RPMI8226 (cell line): ENCODE measurements at places on chromosomes 6 and 20.
A peak's percentile ranks its signal among the peaks of the same experiment; 100 is the strongest.

DNA sequence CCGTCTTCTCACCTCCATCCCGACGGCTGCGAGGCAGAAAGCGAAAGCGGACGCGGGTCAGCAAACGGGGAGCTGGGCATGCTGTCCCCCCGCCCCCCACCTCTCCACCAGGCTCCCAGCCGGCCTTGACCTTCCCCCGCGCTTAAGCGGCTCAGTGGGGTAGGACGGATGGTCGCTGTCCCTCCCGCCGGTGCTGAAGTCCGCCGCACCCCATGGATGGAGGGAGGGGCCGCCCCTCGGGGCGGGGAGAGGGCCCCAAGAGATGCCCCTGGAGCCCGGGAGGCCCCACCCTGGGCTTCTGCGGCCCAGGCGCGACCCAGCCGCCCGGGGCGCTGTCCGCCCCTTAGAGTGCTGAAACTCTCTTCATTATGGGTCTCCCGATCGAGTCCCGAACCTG is at the start of gene KCNB1:
KCNB1 (minus strand) TSS at position 48 of the 397 bp plus-strand sequence. CDS start 188 bp downstream, outside the sequence.
- DNase-seq: peak; percentile 21

DNA sequence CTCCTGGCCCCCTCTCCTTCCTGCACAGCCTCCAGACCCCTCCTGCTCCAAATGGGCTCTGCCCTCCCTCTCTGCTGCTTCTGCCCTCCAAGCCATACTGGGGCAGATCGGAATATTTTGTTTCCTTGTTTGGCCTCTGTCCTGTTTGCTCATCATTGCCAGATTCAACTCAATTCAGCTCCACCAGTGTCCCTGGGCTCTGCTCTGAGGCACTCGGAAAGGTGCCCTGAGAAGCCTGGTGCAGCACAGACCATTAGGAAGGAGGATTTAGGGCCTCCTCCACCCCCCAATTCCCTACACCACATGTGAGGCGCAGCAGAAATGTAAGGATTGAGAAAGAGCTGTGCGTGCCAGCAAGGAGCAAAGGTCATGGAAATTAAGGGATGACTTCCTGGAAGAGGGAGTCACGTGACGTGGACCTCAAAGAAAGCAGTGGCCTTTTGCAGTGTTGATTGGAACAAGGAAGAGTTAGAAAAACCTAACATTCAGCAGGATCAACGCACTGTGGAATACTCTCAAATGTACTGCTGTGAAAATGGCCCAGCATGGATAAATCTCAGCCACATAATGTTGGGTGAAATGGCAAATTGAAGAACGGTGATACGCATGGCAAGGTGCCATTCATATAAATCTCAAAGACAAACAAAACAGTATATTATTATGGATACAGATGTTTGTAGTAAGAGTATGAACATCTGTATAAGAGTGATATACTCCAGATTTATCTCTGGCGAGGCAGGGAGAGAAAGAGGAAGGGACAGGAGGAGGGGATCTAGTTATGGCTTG is 229.5 kb upstream of the RNF24 start:
- no peak for DNase-seq

DNA sequence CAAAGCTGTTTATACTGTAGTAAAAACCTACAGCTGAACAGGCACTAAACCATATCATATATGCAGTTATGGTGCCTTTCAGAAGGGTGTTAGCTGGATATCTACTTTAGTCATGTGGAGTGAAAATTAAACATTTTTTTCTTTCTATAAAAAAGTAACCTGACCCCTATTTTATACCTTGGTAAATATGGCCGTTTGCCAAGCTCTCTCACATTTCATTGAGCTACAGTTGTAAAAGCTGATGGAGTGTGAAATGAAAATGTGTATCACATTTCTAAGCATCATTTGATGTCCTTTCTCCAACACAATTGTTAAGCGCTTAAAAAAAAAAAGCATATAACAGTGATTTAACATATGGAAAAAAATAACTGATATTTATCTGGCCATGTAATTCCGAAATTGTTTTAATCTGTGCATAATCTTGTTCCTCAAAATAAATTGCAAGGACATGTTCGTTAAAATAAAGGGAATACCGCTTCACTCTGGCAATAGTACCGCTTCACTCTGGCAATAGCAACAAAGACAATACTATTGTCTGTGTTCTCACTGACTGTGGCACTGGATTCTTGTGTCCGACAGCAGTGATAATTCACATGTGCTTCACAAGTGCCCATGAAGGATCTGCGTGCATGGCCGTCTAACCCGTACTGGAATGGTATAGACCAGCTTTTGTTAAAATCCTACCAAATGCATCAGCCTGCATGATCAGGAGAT is 391.8 kb upstream of the SOX4 start:
- DNase-seq: no peak

DNA sequence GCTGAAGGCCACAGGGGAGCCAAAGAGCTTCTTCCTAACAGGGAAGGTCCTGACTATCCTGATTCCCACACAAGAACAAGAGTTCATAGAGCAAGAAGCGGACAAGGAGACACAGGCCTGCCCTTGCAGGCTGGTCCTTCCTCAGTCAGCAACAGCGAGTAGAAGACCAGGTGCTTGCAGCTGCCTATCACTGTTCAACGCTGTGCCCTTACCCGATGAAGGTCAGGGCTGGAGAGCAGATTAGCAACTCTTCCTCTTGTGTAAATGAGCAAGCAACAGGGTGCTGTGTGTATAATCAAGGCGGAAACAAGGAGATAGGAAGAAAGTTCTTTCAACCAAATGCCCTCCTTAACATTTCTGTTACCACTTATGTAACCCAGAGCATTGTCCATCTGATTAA is 115.3 kb upstream of the SPACA1 start:
- no peak for DNase-seq

DNA sequence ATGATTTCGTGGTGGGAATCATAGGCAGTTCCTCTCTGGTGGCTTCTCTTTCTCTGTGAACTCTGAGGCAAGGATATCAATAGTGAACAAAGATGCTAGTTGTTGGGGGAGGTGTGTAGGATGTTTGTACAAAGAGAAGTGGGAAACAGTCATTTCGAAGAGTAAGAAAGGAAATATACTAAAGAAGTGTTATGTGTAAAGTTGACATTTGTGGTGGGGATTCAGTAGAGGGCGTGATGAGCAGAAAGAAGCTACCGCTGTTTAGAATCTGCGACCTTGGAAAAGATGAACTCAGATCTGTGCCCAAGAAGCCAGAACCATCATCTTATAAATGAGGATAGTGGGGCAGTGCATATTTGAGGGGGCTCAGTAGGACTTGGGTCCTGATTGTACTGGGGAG is 11.4 kb downstream of the SLC35F1 start:
- DNase-seq: peak; percentile 3

DNA sequence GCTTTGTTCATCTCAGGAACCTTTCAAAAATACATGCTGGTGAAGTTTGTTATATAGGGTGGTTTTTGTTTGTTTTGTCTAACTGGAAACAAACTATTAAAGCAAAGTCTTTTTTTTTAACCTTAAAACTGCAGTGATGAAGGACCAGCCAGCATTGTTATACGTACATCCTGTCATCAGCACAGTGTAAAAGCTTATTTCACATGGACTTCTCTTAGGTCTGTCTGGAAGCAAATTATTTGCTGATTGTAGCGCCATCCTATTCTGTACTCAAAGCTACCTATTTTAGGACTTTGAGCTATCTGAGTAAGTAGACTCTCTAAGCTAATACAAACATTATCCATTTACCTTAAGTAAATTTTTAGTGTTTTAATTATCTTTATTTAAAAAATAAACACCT is 61.7 kb downstream of the SNX9 start:
- no peak for DNase-seq

DNA sequence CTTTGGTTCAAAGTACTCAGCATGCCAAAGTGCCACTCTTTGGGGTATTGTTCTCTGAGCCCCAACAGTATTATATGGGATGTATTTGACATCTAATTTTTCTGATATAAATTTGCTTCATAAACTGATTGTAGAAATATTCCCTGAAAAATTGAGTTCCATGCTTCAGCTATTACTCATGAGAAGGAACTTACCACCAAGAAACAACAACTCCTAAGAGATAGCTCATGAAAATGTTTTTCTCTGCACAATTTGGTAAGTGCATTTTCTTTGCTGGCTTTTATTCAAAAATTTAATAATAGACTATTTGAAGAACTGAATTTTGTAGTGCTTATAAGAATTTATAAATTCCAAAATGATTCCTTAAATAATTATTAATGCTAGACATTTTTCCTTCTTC is 12.8 kb upstream of the TPD52L1 start:
- no peak for DNase-seq

DNA sequence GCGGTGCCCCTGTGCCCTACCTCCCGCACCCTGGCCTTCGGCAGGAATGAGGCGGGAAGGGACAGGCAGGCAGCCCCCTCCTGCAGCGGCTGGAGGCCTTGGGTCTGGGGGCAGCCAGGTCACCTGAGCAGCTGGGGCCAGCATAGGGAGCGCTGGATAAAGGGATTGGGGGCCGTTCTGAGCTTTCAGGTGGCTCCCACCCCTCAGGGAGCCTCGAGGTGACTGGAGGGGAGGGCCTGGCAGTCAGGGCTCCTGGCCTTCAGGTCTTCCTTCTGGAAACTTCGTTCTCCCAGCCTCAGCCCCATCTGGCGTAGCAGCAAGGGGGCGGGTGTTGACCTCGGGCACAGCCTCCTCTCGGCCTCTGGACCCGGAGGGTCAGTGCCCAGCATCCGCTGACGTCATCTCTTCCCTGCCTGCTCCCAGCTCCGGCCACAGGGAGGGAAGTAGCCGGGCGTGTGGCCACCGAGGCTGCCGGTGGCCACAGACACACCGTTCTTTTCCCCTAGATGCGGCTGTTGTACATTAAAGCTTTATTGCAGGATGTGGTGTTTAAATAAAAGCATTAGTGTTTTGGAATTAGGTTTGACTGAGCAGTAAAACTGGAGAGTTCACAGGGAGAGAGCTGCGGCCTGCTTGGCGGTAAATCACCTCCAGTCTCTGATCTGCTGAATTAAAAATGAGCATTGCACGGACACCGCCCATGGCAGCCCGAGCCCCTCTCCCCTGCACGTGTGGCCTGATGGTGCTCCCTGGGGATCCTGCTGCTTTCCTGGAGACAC is 80.0 kb upstream of the GATA5 start:
- no peak for DNase-seq

- DNase-seq: no peak
Measured at GRCh38 chr6:68654134-68654533, 19.1 kb downstream of the ADGRB3 start.

- no peak for DNase-seq
Measured at GRCh38 chr6:74606582-74607071, 599.2 kb downstream of the COL12A1 start.

DNA sequence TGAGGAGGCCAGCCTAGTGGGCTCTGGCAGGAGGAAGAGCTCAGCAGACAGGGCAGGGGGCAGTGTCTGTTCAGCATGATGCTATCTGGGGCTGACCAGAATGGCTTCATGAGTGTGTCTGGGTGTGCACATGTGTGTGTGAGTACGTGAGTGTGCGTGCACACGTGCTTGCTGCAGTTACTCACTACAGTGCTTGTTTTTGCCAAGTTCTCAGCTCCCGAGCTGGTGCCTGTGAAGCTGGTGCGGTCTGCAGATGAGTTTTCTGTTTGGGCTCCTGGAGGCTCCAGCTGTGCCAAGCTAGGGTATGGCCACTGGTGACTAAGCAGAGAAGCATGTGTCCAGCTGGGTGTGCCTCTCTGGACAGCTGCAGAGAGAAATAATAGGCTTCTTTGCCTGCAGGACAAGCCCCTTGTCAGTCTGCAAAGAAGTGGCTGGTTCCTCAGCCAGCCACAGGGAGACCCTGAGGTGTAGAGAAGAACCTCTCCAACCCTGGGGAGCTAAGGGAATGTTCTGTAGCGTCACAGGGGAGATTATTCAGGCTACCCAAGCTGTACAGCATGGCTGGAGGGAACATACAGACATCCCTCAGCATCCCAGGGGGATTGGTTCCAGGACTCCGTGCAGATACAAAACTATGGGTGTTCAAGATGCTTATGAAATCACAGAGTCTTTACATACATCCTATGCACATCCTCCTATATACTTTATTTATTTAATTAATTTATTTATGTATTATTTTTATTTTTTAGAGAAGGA is 40.2 kb upstream of the FAM50B start:
- DNase-seq: peak; percentile 42

DNA sequence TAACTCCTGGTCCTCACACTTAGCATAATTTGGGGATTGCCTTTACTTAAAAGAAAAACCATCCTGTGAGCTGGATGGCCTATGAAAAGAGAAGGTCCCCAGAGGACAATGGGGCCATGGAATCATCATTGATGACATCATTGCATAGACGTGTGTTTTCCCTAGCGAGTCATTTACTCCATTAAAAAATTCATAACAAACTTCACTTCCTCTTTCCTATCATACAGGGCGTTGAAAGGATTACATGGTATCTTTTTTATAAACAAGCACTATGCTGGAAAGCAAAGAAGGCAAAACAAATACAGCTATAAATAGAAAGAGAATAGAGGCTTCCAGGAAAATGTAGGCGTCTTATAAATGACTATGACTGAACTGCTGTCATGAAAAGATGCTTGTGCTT is 11.3 kb upstream of the COL12A1 start:
- no peak for DNase-seq

DNA sequence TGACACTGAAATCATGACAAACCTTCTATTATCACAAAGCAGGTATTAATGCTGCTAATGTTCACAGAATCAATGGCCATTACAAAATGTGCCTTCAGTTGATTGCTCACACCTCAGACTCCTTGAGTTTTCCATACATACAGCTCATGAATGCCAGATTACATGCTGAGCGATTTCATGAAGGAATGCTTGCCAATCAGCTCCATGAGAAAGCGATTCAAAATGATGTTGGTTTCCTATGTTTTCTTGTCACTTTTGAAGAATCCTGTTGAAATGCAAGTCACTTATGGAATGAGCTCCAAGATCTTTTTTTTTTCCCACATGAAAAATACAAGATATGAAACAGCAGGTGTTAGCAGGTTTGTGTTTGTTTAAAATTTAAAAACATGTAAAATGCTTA is 71.4 kb upstream of the SHLD1 start:
- DNase-seq: no peak

- DNase-seq: no peak
Measured at GRCh38 chr6:165895421-165896165, 232.6 kb upstream of the PDE10A start.

GRCh38 chr6:170523256-170524171 is 29.6 kb downstream of the PSMB1 start:
- no peak for DNase-seq

DNA sequence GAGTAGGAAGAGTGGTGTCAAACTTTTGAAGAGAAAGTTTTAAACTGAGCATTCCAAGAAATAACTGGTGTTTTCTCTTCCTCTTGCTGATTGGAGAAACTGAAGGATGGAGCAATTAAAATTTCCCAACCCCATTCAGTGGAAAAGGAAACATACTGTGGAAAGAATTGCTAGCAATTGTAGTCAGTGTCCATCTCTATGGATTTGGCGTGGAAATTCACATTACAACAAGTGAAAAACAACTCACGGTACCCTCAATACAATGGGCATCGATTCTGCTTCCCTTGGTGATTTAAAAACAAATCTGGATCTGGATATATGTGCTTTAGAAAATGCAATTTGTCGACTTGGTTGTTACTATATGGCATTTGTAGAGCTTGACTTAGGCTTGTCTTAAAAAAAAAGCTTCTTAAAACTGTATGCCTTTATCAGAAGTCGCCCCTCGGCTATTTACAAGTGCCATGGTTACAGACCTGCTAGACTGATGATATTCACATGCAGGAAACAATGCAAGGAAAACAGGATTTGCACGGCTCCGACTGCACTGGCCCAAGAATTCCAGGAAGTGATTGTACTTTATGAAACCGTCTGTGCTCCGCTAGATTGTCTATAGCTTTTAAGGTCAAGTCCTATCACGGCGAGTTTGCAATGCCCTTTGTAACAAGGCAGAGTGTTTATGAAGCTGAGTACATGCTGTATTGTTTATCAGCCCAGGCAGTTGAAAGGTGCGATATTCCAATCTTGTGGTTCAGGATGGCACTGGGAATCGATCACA is 131.7 kb upstream of the PHACTR1 start:
- DNase-seq: no peak

GRCh38 chr6:111307275-111307858 is 175.7 kb downstream of the REV3L start:
- no peak for DNase-seq
